Inflammatory macrophage treated with lipopolysaccharide for 1 hour (primary cell): ENCODE measurements at places on chromosomes 12 and 14.

- no peak for DNase-seq
Observed at GRCh38 chr14:45686771-45687170, 433.8 kb upstream of the MIS18BP1 start.

GRCh38 chr14:91127401-91127801, 13.5 kb downstream of the DGLUCY start:
- no peak for DNase-seq

DNA sequence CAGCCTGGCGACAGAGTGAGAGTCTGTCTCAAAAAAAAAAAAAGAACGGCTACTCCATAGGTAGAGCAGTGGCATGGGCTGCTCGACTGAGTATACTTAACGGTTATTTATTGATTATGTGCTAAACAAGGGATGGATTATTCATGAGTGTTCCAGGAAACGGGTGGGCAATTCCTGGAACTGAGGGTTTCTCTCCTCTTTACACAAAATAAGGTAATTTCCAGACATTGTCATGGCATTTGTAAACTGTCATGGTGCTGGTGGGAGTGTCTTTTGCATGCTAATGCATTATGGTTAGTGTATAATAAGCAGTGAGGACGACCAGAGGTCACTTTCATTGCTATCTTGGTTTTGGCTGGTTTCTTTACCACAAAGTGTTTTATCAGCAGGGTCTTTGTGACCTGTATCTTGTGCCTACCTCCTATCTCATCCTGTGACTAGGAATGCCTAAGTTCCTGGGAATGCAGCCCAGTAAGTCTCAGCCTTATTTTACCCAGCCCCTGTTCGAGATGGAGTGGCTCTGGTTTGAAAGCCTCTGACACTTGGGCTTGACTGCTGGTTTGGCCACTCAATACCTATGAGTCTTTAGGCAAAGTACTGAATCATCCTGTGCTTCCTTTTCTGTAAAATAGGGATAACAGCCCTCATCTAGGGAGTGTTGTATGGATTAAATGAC, 3.2 kb downstream of the DGLUCY start:
- no peak for DNase-seq

DNA sequence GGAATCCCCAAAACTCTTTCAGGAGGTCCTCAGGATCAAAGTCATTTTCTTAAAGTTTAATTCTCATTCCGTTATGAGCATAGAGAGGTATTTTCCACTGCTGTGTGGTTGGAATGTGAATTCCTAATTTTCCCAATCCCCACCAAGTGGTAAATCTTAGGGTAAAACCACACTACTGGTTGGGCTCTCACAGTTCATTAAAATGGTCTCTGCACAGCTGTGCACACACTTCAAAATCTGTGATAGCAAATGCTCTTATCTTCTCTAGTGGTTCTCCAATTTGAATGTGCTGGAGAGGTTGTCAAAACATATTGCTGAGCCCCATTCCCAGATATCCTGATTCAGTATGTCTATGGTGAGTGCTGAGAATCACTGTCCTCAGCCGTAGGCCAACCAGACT, 189.1 kb downstream of the BMP4 start:
- DNase-seq, result no peak

DNA sequence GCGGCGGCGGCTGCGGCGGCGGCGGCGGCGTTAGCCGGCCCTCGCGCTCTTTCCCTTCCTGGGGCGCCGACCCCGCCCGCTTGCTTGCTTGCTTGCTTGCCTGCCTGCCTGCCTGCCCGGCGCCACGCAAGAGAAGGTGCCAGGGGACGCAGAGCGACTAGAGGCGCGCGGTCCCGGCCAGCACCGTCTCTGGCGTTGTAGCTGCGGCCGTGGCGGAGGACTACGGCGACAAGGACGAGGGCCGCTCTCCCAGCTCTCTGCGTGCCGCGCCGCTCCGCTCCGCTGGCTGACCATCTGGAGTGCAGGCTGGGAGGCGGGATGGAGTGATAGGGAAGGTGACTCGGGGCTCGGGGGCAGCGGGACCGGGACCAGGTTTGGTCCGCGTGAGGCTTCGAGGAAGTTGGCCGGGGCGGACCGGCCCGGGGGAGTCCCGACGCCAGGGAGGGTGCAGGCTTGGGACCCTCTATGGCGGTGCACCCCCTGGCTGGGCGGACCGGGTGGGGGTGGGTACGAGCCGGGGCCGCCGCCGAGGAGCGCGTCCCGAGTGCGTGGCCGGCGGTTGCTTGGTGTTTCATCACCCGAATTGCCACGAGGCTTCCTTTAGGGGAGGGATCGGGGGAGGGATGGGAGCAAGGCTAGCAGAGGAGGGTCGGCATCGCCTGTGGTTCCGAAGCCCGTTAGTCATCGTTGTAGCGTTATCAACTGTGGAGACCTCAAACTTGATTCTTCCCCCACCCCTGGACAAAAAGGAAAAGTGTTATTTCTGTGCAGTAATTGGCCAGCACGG, 471 bp downstream of the XPOT start:
- peak; percentile 35 for DNase-seq

DNA sequence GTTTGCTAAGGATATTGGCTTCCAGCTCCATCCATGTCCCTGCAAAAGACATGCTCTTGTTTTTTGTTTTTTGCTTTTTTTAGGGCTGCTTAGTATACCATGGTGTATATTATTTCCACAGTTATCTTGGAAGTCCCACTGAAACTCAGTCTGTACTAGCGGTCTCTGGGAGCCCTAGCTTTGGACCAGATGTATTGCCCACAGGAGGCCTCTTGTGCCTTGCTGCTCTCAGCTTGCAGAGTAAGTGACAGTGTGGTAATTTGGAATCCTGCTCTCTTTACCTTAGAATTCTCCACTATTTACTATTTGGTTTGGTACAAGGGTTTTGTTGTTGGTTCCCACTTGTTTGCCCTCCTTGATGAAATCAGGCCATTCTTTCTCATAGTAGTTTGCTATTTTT, 1022.9 kb downstream of the LRFN5 start:
- DNase-seq, result no peak

GRCh38 chr14:76267322-76268046, 108.5 kb upstream of the ESRRB start:
- DNase-seq, result peak; percentile 15

- no peak for DNase-seq
Observed at GRCh38 chr12:51848841-51849735, 570 bp upstream of the FIGNL2 start.

DNA sequence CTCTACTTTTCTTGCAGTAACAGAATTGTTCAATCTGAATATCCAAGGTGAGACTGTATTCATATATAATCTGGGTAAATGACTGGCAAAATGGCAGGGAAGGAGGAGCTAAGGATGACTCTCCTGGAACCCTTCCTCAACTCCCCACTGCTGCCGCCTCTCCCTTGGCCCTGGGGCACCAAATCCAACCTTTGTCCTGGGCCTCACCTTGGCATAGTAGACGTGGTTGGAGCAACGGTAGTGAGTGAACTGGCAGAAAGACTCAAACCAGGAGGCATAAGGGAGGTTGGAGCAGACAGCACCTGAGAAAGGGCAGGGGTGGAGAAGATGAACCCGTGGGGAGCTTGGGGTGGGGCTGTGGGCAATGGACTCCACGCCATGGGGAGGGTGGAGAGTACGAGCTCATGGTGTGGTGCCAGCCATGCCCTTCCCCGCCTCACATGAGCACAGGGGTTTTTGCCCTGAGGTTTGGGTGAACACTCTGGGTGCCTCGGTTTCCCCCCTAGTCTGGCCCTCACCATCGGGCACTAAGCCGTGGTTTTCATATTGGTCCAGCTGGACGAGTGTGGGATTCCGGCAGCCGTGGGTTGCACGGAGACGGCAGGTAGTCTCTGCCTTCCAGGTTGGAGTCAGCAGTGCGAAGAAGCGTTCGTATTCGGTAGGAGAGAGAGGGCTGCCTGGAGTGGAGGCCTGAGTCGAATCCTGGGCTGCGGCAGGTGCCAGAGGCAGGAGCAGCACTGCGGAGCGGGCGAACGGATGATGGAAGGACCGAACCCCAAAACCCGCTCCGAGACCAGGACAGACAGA, 753 bp downstream of the ACRBP start:
- no peak for DNase-seq

- DNase-seq, result peak; percentile 80
Observed at GRCh38 chr12:100141666-100141997, 1.0 kb downstream of the BLTP3B start.

DNA sequence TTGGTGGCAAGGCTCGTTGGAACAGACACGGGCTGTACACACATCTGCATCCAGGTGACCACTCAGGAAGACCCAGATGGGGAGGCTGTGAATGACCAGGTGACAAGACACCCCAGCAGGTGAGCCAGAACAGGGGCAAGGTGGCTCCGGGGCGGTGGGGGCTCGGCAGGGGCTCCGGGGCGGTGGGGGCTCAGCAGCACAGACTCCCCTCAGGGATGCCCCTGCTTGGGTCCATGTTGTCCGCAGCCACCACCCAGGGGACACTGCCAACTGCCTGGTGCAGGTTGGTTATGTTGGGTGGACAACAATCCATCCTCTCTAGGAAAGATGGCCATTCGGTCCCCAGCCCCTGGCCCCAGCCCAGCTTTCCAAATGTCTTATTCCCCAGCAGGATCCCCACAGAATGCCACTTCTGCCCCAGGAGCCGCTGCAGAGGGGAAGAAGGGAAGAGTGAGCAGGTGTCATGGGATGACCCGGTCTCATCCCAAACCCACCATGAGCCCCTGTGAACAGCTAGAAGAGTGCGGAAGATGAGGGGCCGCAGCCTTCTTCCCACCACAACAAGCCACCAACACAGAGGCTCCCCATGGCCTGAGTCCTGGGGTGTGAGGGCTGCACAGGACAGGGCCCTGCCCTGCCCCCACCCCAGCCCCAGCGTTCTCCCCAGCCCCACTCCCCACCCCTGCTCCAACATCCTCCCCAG, 31.4 kb upstream of the C14orf180 start:
- DNase-seq, result no peak

DNA sequence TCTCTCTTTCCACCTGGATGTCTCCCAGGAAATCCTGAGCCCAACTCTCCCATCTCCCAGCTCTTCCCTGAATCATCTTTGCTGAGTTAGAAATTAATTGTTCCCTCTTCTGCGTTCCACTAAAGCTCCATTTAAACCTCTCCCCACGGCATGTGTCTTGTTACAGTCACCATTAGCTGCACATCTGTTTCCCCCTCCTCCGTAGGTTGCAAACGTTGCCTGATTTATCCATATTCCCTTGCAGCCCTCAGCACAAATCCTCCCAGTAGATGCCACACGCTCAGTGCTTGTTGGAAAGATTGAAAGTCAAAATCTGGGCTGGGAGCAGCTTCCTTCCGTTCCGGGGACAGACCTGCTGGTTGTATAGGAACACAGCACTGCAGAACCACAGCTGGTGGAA, 90.4 kb downstream of the SLC24A4 start:
- no peak for DNase-seq

DNA sequence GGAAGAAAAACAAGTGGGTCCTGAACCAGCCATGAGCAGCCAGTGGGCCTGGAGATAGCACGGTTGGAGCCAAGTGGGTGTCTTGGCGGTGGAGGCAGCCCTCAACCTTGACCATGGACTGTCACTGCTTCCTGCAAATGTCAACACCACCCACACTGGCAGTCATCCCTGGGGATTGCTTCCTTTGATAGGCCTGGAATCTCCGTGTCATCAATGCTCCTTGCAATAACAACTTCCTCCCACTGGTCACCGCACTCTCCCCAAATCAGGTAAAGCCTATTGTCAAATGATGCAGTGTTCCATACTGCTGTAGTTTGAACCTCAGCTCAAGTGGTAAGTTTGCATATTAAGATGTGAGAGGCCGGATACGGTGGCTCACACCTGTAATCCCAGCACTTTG, 129.1 kb downstream of the NTF3 start:
- no peak for DNase-seq

DNA sequence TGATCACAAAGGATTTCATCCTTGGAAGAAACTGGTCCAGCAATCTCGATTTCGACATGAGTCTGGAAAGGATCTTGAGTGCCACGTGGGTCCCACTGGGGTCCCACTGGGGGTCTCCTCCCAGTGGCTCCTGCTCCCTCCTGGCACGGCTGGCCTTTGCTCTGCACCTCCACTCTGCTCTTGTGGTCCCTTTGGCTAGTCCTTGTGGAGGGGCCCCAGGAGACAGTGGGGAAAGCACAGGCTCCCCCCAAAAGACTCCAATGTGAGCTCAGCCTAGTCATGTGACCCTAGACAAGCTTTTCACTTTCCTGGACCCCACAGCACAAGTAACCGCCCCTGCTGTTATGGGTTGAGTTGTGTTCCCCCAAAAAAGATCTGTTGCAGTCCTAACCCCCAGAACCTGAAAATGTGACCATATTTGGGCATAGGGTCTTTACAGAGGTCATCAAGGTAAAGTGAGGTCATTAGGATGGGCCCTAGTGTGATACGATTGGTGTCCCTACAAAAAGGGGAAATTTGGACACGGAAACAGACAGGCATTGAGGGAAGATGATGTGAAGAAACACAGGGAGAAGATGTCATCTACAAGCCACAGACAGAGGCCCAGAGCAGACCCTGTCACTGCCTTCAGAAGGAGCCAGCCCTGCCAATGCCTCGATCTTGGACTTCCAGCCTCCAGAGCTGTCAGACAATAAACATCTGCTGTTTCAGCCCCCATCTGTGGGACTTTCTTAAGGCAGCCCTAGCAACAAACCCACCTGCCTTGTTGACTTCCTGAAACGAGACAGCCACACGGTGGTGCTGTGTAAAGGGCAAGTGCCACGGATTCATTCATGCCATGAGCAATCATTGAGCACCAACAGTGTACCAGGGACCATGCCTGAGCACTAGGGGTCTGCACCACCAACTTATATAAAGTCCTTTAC, 23.8 kb upstream of the PPP2R5C start:
- DNase-seq, result peak; percentile 59

GRCh38 chr14:103140316-103141109, 17.3 kb downstream of the TNFAIP2 start:
- DNase-seq, result peak; percentile 75

DNA sequence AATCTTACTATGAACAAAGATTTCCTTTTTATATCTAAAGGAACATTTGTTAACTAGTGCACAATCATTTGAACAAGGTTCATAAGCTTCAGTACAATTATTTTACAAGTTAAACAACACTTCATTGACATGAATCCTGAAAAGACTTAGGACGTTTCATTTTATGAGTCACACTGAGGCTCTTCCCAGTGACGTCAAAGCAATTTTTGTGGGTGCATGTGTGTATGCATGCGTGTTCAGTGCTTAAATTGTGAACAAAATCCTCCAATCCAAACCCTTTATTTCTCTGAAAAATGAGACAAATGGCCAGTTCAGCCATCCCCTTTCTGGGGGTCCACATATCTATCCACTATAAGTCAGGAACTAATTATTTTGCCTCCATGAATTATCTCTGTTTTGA, 2.9 kb downstream of the LMNTD1 start:
- DNase-seq, result no peak
